SK-N-MC (cell line): ENCODE measurements at places on chromosomes 11 and 22.

DNA sequence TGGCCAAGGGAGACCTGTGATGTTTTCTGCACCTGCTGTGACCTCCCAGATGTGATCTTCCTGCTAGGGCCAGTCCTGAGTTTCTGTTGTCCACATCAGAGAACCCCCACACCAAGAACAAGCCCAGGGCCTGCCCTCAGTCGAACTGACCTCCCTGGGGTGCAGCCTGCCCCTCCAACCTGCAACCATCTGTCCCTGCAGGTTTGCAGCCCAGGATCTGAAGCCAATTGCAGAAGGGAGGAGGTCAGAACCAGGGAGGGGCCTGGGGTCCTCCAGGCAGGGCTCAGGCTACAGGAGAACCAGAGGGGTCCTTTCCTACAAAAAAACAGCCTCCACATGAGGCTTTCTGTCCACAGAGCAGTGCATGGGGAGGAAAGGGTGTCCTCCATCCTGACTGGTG, 807 bp downstream of the TRIM3 start:
- DNase-seq: no peak

GRCh38 chr22:44834065-44834464, 81.7 kb downstream of the ARHGAP8 start:
- DNase-seq: no peak

- DNase-seq: no peak
Observed at GRCh38 chr22:44703255-44703870, 1.4 kb downstream of the PRR5 start.

DNA sequence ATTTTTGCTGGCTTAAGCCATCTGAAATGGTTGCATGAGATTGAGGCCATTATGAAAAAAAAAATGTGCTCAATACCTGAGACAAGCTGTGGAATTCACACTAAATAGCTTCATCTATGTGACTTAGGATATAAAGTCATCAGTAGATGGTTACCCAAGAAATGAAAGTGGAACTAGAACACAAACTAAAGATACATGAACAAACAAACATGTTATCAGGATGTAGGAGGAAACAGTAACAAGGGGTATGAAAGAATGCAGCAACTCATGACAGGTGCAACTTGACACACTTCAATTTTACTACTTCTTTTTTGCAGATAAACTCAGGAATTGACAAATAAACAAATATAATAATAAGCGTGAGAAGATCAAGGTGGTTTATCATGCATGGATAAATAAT, 155.0 kb downstream of the WT1 start:
- no peak for DNase-seq

DNA sequence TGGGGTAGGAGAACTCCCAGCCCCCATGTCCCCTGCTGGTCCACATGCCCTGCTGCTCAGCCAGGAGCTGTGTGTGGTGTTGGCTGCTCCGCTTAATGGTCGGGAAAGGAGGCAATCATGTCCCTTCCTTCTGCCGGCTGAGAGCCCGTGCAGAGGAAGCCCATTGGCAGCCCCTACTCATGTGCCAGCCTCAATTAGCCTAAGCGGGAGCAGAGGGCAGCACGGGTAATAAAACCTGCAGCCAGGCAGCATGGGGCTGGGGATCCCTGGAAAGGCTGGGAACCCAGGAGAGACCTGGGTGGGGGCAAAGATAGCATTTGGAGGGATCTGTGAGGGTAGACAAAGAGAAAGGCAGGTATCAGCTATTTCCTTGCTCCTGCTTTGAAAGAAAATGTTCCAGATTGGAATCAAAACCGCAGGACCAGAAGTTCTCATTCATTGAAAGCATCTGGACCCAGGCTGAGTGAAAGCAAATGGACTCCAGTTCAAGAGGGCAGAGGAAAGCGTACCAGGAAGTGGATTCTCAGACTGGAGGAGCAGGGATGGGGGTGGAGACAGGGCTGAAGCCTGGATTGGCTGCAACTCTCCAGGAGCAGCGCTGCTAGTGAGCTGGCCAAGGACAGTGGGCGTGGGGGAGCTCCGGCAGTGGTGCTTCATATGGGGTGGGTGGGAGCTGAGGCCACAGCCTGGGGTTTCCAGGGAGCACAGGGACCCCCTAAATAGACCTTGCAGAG, 103.4 kb upstream of the NECTIN1 start:
- DNase-seq: no peak

DNA sequence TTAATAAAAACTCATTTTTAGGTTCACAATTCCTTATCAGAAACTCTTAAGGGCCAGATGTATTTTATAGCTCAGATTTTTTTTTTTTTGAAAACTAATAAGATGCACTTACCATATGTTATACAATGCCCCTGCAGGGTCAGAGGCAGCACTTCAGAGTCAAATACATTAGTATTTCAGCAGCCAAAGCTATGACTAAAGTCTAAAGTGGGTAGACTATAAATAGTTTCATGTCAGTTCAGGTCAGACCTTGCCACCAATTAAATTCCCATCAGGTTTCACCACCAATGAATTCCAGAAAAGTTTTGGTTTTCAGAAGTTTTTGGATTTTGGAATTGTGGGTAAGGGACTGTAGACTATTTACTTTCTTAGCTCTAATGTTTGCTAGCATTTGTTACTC, 75.9 kb downstream of the FAM83F start:
- no peak for DNase-seq

DNA sequence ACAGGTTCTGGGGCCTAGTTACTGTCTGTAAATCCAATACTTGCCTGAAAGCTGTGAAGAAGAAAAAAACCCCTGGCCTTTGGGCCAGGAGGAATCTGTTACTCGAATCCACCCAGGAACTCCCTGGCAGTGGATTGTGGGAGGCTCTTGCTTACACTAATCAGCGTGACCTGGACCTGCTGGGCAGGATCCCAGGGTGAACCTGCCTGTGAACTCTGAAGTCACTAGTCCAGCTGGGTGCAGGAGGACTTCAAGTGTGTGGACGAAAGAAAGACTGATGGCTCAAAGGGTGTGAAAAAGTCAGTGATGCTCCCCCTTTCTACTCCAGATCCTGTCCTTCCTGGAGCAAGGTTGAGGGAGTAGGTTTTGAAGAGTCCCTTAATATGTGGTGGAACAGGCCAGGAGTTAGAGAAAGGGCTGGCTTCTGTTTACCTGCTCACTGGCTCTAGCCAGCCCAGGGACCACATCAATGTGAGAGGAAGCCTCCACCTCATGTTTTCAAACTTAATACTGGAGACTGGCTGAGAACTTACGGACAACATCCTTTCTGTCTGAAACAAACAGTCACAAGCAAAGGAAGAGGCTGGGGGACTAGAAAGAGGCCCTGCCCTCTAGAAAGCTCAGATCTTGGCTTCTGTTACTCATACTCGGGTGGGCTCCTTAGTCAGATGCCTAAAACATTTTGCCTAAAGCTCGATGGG, 13.5 kb downstream of the PIK3IP1 start:
- no peak for DNase-seq

GRCh38 chr11:2458321-2458720, 13.5 kb downstream of the KCNQ1 start:
- no peak for DNase-seq

GRCh38 chr22:49601614-49602321, 225.9 kb downstream of the BRD1 start:
- no peak for DNase-seq

- DNase-seq: no peak
Observed at GRCh38 chr11:86303257-86303656, 1.2 kb downstream of the HIKESHI start.

DNA sequence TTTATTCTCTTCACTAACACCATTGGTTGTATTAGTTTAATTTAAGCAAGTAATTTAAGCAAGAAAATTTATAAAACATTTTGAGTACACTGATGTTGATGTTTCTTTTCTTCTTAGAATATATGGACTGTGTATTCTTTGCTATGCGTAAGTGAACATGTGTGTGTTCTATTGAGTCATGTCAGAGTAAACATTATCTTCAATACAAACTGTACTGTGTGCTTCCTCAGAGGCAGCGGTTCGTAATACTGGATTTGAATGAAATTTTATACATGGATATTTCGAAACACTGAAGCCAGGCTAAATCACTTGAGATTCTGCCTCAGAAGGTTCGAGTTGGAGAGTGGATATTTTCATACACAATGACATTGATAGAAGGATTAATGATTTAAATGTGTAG, 452.6 kb downstream of the LUZP2 start:
- DNase-seq: no peak

- DNase-seq: no peak
Observed at GRCh38 chr11:118634431-118635236, 27.2 kb downstream of the PHLDB1 start.

DNA sequence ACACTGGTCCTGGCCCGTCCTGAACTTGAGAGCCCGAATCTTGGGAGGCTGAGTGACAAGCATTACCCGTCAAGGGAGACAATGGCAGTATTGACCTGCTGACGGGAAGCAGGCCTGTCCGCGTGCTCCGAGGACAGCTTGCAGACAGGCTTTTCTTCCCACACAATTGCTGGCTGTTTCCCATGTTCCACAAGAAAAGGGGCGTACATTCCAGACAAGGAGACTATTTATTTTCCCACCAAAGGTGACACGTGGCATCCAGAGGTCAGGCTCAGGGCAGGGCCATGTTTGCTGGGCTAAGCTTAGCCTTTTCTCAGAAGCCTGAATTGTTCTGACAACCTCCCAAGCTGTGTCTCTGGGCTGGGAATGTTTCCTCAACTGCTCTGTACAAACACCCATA, 86.9 kb upstream of the SPON1 start:
- DNase-seq: no peak

- DNase-seq: no peak
Observed at GRCh38 chr22:36395055-36395849, 7.5 kb upstream of the MYH9 start.
